ENCODE measurements at places on chromosomes 13 and 19.

GRCh38 chr19:19687090-19687489 is 18.5 kb downstream of the ZNF101 start:
- no peak for DNase-seq

DNA sequence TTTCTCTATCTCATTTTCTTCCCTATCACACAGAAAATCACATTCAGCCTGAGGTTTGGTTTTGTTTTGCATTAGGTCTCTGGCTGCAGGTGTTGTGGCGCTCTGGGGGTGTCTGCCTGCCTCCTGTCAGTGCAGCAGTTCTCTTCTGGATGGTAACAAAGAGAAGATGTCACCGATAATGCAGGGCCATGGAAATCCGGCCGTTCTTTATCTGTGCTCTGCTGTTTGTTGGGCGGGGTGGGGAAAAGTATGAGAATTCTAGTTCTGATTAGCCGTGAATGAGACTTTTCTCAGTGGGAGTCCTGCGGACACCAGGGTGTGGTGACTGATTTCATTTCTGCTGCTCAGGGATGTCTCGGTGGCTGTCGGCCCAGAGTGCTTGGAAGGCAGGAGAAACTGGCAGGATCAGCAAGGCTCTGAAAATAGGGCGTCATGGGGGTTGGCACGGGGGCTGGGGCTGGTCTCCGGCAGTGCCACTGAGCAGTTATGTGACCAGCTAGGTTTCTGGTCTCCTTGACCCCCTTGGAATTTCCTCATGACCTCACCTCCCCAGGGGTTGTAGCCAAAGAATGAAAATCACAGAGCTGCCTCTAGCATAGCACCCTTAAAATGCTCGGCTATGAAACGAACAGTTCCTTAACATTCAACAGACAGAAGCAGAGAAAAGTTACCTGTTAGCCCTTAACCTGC is 5.0 kb downstream of the RNF113B start:
- DNase-seq: no peak

DNA sequence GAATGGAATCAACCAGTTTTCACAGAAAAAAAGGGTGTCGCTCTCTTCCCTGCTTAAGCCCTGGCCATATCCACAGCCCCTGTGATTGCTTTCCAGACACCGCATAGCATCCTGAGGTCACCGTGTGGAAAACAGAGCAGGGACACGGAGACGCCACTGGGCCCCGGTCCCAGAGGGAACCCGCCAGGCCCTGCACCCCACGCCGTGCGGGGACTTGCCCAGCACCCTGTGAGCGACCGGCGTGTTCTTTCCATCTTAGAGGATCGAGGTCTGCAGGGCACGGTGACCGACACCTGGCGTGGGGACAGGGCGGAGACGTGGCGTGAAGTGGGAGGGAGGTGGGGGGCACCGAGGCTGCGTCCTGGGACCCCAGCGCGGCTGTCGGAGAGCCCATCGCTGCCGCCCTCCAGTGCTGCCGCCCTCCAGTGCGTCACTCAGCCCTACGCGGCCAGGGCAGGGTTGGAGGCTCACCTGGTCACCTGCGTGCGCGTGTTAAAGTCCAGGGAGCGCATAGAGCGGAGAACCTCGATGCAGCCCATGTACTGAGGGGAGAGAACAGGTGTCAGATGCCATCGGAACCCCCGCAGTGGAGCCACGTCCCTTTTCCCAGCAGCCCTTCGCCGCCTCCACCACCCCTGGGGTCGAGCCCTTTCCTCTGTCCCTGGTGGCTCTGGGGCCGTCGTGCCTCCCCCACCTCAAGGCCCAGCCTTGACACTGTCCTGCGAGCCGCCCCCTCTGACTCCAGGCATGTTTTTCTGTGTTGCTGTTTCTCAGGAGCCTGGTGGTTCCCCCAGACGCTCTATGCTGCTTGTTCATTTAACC is 20.2 kb downstream of the SHC2 start:
- DNase-seq: no peak

DNA sequence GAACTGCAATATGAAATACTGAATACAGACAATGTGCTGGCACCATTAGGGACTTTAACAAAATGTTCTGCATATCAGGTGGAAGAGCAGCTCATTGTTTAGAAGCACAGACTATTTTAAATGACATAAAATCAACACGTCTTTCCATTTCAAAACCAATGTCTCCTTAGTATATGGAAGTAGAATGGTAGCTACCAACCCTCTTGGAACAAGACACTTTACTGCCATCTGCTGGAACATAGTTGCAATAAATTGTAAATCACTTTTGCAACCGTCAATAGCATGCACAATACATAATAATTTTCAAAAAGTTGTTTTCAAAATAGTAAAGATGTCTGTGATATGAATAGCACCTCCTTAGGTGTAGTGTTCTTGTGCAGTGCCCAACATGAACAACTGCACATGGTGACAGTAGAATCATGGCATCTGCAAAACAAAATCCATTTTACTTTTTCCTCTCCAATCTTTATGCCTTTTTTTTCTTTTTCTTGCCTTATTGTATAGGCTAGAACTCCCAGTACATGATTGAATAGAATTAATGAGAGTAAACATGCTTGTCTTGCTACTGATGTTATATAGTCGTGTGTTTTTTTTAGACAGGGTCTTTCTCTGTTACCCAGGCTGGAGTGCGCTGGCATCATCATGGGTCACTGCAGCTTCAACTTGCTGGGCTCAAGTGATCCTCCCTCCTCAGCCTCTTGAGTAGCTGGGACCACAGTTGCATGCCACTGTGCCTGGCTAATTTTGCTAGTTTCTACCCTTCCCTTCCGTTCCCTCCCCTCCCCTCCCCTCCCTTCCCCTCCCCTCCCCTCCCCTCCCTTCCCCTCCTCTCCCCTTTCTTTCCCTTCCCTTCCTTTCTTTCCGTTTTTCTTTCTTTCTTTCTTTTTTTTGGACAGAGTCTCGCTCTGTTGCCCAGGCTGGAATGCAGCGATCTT is 7.8 kb upstream of the LYPD5 start:
- DNase-seq: no peak

DNA sequence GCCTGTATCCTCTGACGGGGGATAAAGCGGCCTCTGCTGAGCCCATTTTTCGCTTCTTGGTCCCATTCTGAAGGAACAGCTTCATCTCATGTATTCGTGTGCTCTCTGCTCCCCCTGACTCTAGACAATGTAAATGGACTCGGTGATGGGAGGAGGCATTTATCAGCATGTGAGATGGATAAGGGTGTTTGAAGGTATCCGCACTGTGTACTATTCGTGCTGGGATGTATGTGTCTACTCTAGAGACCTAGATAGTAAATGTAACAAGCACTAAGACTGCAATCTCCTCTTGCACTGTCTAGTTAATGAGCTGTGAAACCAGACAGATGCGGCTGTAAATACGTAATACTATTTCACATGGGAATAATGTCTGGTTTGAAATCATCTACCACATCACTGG is 134.6 kb upstream of the ARGLU1 start:
- DNase-seq: no peak

- peak; percentile 62 for DNase-seq
These were observed 16.4 kb upstream of the KCNN1 start for GRCh38 chr19:17950310-17951156.

DNA sequence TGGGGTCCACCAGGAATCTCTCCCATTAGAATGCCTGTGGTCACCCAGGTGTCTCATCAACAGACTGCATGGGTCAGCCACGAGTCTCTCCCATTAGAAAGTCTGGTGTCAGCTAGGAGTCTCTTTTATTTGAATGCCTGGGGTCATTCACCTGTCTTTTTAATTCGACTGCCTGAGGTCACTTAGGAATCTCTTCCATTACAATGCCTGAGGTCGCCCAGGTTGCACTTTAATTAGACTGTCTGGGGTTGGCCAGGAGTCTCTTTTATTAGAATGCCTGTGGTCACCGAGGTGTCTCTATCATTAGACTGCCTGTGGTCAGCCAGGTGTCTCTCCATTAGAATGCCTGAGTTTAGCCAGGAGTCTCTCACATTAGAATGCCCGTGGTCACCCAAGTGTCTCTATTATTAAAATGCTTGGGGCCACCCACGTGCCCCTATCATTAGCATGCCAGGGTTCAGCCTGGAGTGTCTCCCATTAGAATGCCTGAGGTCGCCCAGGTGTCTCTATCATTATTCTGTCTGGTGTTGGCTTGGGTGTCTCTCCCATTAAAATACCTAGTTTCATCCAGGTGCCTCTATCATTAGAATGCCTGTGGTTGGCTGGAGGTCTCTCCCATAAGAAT is 1474.3 kb downstream of the UQCRFS1 start:
- no peak for DNase-seq

GRCh38 chr13:110045202-110045601 is 258.8 kb upstream of the IRS2 start:
- no peak for DNase-seq

- DNase-seq: no peak
These were observed 13.5 kb upstream of the OR7D2 start for GRCh38 chr19:9165261-9165660.

- DNase-seq: no peak
These were observed 15.6 kb upstream of the VWA8 start for GRCh38 chr13:41976476-41976875.

GRCh38 chr13:75442736-75443234 is 39.2 kb downstream of the TBC1D4 start:
- DNase-seq: no peak

DNA sequence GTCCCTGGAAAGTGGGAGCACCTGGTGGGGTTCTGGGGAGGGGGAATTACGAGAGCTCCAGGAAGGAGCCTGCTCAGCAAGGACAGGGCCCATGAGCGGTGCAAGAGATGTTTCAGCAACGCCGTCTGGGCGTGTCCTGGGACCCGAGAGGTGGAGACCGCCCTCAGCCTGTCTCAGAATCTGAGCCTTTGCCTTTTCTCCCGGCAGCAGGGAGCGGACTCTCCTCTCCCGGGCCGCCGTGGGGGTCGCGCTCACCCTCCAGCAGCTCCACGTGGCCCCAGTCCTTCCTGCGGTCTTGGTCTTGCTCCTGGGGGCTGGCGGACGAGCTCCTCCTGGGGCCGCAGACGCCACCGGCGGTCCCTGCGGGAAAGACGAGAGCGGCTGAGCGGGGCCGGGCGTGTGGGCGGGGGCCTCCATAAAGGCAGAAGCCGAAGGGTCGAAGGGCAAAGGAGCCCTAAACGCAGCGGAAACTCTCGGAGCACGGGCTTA is 714 bp downstream of the POLRMT start:
- DNase-seq: no peak

- no peak for DNase-seq
These were observed 17.9 kb upstream of the EPHX3 start for GRCh38 chr19:15249972-15250639.

DNA sequence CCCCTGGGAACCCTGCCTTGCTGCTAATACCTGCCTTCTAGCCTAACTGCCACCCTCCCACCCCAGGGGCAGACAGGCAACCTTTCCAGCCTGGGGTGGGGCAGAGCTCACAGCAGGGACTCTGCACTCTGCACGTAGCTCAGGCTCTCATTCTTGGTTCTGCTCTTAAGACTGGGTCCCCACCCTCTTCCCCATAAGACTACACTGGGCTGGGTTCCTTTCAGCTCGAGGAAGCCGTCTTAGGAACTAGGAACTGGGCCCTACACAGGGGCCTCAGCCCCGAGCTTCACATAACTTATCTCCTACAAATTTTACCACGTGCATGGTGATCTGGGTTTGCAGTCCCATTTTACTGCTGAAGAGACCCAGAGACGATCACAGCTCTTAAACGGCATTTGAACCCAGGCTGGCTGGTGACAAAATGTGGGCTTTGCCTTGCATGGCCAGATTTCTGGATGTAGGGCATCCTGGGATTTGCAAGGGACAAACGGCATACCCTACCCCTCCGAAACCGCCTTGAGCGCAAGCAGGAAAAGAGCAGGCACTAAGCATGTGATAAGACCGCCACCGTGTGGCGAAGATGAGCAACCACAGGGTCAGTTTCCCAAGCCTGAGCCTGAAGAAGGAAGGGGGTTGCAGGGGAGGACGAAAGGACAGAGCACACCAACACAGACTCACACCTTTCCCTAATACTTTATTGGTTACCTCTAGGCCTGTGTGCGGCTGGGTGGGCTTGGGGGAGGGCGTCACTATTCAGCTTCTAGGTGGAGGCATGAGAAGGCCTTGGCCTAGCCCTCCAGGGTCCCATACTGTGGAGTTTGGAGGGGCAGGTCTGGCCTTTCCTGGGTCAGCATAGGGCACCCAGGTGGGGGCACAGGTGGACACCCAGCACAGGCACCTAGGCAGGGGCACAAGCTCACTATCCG is 5.1 kb downstream of the JUNB start:
- DNase-seq: peak; percentile 75

DNA sequence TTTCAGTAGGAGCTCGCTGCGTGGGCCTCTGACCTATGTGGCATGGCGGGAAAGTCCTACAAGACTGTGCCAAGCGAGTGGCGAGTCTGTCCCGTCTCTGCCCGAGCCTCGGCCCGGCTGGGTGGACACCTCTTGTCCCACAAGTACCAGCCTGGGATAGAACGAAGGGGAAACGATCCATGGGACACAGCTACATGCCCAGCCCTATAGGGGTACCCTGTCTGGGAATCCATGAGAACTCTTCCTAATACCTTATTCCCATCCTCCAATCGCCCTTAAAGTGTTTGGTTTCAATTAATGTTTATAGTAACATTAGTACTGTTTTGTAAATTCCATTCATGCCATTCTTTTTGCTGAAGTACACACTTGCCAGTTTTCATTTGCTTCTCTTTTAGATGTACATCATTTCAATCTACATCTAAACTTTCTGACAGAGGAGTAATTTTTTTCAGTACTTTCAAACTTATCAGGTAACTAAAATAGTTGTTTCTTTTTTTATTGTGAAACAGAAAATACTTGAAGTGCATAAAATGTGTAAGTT is 667 bp upstream of the ZNF790 start:
- DNase-seq: no peak

DNA sequence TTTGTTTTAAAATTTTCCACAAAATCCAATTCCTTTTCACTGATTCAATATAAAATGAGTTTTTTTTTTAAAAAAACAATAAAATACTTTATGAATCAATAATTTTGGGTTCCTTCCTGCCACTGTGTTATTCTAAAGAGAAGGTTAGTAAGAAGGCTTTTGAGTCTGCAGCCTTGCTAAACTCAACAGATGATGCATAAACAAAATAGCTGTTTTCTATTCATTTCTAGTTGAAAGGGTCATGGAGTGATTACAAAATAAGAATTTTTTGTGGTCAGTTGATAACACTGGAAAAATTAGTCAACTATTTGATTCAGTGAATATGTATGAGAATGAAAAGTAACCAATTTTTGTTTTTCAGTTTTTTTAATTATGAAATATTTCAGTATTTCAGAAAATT is 169.9 kb downstream of the VWA8 start:
- no peak for DNase-seq

DNA sequence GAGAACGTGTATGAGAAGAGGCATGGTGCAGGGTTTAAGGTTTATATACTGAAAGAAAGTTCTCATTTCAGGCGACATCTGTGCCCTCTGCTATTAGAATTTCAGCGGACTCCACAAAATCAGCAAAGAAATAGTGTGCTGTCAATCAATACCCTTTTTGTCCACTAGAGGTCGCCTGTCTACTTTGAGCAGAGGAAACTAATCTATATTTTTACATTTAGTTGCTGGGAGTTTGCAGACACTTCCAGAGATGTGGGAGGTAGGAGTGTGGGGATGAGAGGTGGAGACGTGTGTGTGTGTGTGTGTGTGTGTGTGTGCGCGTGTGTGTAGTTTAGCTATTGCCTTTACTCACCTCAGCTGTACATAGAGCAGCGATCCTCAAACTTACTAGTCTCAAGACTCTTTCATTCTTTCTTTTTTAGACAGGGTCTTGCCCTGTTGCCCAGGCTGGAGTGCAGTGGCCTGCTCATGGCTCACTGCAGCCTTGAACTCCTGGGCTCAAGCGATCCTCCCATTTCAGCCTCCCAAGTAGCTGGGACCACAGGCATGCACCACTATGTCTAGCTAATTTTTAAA is 9.7 kb downstream of the INAFM1 start:
- peak; percentile 78 for DNase-seq

- DNase-seq: no peak
These were observed 4.0 kb downstream of the CACNA1A start for GRCh38 chr19:13502231-13502630.
